HFFc6 (cell line): ENCODE measurements at places on chromosomes 3 and 15.
A peak's percentile ranks its signal among the peaks of the same experiment; 100 is the strongest.

GRCh38 chr15:38038659-38039442, 104.4 kb downstream of the TMCO5A start:
- peak; percentile 91 for DNase-seq

DNA sequence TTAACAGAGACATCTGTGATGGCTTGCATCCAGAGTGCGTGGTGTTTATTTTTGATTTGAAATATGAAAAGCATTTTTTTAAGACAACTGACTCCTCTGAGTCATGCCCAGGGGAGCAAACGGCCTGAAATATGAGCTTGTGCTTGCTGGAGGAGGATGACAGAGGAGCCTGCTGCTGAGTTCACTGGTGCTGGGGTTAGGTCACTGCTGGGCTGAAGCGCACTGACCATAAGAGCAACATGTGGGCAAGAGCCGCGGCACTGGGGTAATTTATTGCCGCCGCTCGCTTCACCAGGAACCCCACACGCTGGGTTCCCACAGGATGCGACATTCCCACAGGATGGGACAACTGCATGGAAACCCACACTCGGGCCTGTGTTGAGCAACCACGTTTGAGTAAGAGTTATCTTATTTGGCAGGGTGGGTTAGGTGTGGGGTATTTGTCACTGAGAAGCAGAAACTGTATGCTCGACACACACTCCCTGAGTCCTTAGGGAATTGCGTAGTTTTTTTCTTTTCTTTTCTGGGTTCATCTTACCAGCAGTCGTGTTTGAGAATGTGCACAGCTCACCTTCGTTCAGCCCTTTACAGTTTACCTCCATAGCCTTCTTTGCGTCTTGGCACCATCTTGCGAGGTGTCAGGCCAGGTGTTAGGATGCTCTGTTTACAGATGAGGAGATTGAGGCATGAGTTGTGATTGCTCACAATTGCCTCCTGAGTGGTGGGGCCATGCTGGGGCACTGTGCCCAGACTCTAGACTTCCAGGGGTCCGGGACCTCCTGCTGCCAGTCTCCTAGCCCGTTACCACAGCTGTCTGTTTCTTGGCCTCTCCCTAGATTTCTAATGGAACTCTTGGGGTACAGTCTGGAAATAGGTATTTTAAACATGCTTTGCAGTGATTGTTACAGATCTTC, 60.4 kb downstream of the SMAD3 start:
- DNase-seq, result peak; percentile 96

GRCh38 chr15:89801471-89802195, 13.0 kb downstream of the ANPEP start:
- no peak for DNase-seq

DNA sequence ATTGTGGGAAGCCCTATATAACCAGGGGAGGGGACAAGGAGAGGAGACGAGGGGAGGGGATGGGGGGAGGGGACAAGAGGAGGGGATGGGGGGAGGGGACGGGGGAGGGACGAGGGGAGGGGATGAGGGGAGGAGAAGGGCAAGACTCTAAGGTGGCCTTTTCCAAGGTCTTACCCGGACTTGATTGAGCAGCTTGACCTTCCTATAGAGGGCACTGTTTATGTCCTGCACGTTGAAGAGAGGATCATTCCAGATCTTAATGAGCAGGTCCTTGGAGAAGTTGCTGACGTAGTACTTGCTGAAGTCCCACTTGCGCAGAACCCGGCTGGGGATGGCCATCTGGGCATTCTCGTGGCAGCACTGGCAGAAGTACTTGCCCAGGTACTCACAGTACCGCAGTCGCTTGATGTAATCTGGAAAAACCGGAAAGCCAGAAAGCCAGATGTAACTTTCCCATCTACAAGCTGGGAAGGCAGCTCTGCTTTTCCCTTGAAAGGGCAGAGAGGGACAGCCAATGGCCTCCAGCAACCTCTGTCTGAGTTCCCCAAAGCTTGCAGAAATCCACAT, 55.7 kb downstream of the RUBCN start:
- DNase-seq, result no peak

- DNase-seq, result no peak
Observed at GRCh38 chr3:102619361-102619760, 184.5 kb downstream of the ZPLD1 start.

- DNase-seq, result no peak
Observed at GRCh38 chr15:48144889-48145288, 24.1 kb downstream of the SLC24A5 start.

GRCh38 chr3:30516238-30516637, 90.2 kb upstream of the TGFBR2 start:
- DNase-seq, result no peak

DNA sequence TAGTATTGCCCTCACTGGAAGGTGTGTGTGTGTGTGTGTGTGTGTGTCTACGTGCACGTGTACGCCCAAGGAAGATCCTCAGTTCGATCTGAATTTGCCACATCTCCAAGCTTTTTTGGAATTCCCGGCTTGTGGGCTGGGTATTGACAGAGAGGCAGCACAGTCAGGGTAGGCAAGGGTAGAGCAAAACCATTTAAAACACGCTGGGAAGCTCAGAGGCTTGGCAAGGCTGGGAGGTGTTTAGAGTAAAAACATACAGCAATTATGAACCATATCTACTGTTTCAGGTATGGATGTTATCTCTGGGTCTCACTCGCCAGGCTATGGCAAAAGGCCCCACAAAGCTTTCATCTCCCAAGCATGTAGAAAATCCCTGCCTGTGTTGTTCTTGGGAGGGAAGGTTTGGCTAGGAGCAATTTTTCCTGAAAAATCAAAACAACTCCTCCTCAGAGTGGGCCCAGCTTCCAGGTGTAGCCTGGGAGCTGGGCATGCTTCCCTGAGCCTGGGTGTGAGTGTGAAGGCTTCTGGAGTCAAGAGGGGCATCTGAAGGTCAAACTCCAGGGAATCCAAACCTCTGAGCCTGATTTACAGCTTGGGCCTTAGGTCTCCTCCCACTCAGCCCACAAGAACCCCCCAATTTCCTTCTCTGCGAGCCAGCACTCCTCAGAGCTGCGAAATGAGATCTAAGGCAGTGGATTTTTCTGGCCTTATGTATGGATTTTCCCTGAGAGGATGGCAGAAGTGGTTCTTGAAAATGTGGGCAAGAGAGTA, 244.8 kb upstream of the TPRG1 start:
- DNase-seq, result no peak

GRCh38 chr3:85074003-85074402, 115.2 kb downstream of the CADM2 start:
- no peak for DNase-seq

- DNase-seq, result no peak
Observed at GRCh38 chr15:90020936-90021507, 19.9 kb downstream of the ZNF710 start.

DNA sequence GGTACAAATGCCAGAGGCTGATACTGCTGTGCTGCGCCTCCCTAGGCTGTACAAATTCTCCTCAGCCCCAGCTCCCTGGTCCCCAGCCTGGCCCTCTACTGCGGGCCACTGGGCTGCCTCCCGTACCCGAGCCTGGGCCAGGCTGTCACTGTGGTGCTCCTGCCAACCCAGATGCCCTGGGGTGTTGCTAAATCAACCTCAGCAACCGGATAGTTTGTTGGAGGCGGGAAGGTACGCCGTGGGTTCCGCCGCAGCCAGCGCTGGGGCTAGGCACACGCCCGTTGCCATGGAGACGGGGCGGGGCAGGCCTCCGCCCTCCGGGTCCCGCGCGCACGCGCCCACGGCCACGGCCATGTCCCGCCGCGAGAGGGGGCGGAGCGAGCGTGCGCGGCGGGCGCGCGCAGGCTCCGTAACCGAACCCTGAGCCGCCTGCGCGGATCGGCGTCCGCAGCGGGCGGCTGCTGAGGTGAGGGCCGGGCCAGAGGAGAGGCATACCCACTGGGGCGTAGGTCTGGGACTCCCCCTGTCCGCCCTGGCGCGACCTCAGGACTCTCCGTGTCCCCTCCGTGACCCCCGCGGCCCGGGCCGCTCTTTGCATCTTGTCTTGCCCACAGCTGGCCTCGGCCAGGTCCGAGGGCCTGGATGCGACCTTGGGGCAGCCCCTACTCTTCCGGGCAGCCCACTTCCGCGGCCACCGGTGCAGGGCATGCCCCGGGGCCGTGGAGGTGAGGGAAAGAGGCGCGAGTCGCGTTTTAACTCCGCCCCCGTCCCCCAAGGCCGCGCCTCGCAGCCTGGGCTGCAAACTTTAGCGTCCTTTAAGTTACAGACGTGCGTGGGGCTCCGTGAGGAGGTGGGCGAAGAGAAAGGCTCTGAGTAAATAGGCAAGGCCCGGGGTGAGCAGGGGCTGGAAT, at the start of gene TEX264:
TEX264 (plus strand) TSS at position 430 of the 911 bp plus-strand sequence. CDS start 3,053 bp downstream, outside the sequence.
- DNase-seq, result peak; percentile 66

DNA sequence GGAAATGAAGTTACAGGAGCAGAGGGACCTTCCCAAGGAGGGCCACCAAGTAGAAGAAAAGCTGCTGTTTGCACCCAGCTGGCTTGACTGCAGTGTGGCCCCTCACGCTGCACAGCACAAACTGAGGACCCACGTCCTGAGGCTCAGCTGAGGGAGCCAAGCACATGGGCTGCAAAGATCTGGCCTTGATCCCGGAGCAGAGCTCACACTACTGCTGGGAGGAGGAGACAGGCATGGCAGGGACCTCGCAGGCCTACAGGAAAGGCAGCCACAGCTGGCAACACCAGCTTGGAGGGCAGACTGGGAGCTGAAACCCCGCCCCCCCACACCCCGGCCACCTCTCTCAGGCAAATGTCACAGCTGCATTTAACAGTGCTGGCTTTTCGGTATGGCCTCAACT, 39.7 kb downstream of the KLHL25 start:
- DNase-seq, result no peak
